ENCODE measurements at places on chromosomes 4 and X. TPM values are rescaled to one million over a fixed set of nuclear protein-coding genes. Genes with fewer than 3 reads are reported as not detected.

- no peaks in the 10 kb centered on the region for H3K36me3 ChIP-seq
- H3K27ac ChIP-seq, result peak overlapping the region; percentile 30
- H3K4me3 ChIP-seq, result no peak overlapping the region
- H3K4me1 ChIP-seq, result peaks cover 4% of the 10 kb centered on the region
These were observed 39.5 kb downstream of the ENOPH1 start for GRCh38 chr4:82469791-82470345.

DNA sequence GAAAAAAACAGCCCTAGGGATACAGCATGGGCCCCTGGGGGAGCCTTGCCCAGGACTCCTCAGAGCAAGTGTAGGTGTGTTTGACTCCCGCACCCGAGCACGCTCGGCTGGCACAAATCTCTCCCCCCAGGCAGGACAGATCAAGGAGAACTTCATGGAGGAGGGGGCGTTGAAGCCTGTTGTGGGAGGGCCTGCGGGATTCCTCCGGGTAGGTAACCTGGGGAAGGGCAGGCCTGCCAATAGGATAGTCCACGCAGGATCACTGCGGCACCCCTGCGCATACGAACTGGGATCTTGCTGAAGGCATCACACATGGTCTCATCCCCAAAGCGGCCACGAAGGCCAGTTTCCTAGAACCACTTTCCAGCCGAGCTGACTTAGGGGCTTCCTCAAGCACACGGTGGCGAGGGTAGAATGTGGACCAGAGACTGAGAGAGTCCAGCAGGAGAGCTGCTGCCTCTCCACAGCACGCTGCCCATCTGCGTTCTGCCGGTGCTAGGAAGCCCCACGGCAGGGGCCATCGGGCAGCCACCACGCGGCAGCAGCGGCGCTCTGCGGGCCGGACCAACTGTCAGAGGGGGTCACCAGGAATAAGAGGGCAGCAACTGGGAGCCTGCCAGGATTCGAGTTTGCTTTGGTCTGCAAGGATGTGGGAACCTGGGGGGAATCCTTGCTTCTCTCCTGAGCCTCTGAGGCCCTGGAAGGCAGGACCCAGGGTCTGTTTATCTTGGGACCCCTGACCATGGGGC lies 56.8 kb downstream of the WFS1 start:
- no peak overlapping the region for H3K4me3 ChIP-seq
- no peaks in the 10 kb centered on the region for H3K27me3 ChIP-seq
- H3K27ac ChIP-seq, result no peak overlapping the region
- no peak for DNase-seq

GRCh38 chr4:139528377-139529005 lies 27.5 kb downstream of the SETD7 start:
- H3K4me3 ChIP-seq, result no peak overlapping the region
- H3K27me3 ChIP-seq, result no peaks in the 10 kb centered on the region
- peak; percentile 89 for DNase-seq
- peak overlapping the region; percentile 27 for H3K27ac ChIP-seq

The TRPC5OS gene
- total RNA-seq, result not detected

The LGI2 gene
- total RNA-seq, result 0.27 TPM

DNA sequence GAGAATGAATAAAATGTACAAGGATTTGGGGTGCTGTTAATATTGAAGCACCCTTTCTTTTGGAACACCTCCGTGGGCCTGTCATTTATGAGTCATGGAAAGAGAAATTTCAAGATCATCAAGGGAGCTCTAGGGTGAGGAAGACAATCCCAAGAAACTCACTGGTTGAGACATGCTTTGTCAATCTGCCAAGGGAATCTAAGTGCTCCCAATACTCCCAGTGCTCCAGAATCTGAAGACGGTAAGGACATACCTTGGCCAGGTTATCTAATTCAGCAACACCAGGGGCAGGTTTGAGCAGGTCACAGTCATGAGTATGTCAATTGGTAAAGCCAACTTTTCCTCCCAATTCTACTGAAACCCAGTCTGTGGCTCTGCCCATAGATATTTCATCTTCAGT lies 556.4 kb upstream of the CPEB2 start:
- H3K4me1 ChIP-seq, result no peaks in the 10 kb centered on the region
- no peaks in the 10 kb centered on the region for H3K36me3 ChIP-seq
- H3K27ac ChIP-seq, result no peak overlapping the region
- no peak overlapping the region for H3K4me3 ChIP-seq
- DNase-seq, result no peak
- H3K27me3 ChIP-seq, result no peaks in the 10 kb centered on the region
